ENCODE measurements at places on chromosomes 7 and 10.

- DNase-seq: no peak
Measured at GRCh38 chr10:84613336-84614021, 285.1 kb downstream of the CCSER2 start.

- no peak for DNase-seq
Measured at GRCh38 chr10:23106331-23107072, 11.1 kb downstream of the MSRB2 start.

- DNase-seq: no peak
Measured at GRCh38 chr10:45373003-45373575, 927 bp upstream of the ALOX5 start.

- no peak for DNase-seq
Measured at GRCh38 chr10:47421057-47421952, 37.2 kb upstream of the ZNF488 start.

DNA sequence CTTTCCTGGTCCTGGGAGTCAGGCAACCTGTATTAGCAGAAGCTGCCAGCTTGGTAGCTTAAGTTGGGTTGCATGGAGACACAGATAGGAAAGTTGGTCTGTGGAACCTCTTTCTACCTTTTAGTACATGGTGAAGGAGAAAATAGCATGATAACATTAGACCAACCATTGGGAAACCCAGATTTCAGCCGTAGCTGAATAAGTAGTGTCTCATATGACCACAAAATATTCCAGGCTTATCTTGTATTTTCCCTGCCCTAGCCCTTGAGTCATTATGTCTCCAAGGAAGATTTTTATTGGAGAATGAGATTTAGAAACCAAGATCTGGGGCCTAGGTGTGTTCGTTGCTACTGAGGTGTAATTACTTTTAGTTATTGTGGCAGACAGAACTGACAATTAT is 67.2 kb downstream of the CCSER2 start:
- DNase-seq: no peak

DNA sequence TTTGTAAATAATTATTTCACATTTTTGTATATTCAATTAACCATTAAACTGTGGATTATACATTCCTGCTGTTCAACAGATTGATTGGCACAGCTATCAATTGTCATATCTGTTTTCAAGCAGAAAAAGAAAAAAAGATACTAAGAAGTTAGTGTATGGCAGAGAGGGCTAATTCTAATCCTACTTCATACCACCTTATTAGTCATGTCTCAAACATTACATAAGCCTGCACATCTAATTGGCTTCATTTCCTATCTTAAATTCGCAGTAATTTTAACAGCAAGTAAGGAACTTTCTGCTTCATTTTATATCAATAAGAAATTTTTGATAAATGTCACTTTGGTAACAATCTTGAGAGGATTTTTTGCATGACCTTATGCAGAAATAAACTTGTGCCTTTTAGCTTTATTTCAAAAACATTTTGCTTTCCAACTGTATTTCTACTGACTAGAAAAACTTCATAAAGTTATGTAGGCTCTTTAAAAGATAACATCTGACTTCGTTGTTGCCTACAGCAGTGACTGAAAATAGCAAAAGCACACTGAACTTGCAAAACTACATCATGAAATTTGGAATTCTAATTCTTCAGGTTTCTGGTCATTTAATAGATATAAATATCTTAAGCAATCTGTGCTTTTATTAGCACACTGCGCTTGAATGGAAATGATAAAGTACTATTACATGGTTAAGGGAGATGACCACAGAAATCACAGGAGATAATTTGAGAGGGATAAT is 111.5 kb downstream of the SEMA3C start:
- no peak for DNase-seq

GRCh38 chr7:111987886-111988285 is 218.3 kb downstream of the DOCK4 start:
- no peak for DNase-seq

GRCh38 chr7:18890885-18891621 is 226.4 kb downstream of the TWIST1 start:
- no peak for DNase-seq

DNA sequence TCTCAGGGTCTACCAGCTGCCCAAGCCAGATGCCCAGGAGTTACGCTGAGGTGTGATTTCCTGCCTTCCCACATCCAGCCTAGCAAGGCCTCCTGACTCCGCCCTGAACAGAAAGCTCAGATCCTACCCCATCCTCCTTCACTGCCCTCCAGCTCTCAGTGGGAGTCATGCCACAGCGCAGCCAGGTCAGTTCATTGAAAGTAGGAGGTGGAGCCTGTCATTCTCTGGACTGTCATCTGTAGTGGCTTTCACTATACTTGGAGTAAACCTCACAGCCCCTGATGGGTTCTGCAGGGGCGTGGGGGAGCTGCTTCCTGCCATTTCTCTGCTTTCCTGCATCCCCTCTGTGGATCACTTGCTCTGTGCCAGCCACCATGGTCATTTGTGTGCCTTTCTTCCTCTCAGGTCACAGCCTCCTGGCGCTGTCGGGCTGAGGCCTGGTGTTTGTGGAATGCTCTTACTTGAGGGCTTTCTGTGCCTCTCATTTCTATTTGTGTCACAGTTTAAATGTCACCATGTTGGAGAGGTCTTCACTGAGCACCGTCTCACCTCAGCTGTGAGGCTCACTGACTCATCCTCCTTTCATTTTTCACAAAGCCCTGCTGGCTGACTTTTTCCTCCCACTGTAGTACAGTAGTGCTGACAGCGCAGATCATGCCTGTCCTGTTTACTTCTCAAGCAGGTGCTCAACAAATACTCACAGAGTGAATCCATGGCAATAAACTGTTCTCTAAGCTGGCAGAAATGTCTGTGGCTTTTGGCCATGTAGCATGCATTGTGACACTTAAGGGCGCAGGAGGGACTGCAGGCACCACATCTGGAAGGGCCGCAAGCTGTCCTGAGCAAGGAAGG is 61.0 kb upstream of the TMEM248 start:
- no peak for DNase-seq

DNA sequence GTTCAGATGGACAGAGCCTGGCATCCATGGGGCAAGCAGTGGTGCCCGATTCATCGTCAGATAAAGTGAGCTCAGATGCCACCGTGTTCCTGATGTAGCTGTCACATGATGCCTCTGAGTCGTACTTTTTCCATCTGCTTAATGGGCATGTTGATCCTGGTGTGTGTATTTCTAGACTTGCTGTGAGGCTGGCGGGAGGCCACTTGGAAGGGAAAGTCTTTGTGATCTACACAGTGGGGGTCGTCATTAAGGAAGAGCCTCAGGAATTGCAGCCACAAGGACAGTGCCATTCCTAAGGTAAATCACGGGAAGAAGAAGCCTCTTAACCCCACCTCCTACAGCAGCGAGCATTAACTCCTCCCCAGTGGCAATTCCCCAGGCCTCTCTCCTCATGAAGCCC is 63.0 kb downstream of the RGS10 start:
- DNase-seq: no peak

DNA sequence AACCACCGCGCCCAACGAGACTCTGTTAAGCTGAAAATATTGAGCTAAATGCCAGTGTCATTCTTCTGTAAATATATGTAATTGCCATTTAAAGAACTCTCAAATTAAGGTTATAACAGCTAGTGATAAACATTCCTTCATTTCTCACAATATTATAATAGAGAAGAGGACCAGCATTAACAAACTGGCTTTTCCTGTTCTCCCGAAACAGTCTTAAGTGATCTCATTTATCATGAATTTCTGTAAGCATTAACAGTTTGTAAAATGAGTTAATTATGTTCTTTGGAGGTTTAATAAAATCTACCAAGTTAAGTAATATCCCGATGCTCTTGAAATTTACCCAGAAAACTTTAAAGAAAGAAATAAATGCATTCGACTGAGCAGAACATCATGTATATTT is 352.8 kb downstream of the KCNMA1 start:
- DNase-seq: no peak

- no peak for DNase-seq
Measured at GRCh38 chr10:125802739-125803138, 20.3 kb downstream of the UROS start.

GRCh38 chr7:143373255-143373794 is 7.8 kb upstream of the ZYX start:
- no peak for DNase-seq

- DNase-seq: no peak
Measured at GRCh38 chr7:152904698-152905097, 145.1 kb downstream of the ACTR3B start.

- DNase-seq: no peak
Measured at GRCh38 chr7:24916463-24917040, 63.4 kb downstream of the OSBPL3 start.

GRCh38 chr10:79378647-79379511 is 31.6 kb downstream of the PPIF start:
- no peak for DNase-seq

GRCh38 chr10:105210546-105210945 is 569.5 kb downstream of the SORCS3 start:
- no peak for DNase-seq

DNA sequence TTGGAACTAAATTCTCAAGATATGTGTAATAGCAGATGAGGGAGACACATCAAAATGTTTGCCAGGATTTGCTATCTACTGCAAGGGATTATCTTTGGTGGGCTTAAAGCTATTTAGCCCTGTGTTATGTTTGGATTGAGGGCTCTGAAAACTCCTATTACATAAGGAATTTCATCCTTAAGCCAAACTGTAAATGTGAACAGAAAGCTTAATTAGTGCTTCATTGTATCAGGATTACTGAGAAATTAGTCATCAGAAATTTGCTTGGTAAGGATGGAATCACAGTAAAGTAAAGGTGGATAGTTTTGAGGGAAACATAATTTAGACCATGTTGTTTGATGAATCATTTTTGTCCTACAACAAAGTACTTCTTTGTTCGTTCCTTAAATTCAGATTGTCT is 8.3 kb downstream of the ANKRD7 start:
- DNase-seq: no peak

GRCh38 chr10:58281092-58281752 is 12.3 kb downstream of the CISD1 start:
- no peak for DNase-seq

DNA sequence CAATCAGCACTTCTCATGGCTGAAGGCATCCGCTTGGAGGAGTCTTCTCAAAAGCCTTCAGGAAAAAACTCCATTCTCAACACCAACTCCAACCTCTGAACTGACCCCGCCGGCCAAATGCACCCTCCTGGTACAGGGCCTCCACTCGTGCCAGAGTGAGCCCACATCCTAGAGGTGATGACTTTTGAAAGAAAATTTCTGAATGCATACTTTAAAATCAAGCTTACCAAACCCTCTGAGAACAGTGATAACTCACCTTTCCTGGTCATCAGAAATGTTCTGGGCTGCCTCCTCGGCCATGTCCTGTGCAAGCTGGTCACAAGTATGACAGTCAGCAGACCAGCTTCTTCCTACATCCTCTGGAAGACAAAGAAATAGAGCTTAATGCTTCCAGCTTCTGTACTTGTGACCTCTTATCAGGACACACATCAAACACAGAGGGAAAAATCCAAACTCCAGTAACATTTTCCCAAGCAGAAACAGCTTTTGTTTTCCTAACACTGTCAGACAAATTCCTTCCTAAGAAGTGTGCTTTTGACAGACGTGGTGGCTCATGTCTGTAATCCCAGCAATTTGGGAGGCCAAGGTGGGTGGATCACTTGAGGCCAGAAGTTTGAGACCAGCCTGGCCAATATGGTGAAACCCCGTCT is at the start of gene PKD1L1:
Gene PKD1L1 (minus strand): TSS at position 326 of the 650 bp plus-strand sequence. CDS start 26 bp downstream, at position 300.
- DNase-seq: no peak

GRCh38 chr10:17506390-17506789 is 52.0 kb upstream of the ST8SIA6 start:
- no peak for DNase-seq

- no peak for DNase-seq
Measured at GRCh38 chr7:101543242-101543766, 85.8 kb downstream of the MYL10 start.
